ENCODE measurements at places on chromosomes 13 and 19.

- DNase-seq: no peak
Measured at GRCh38 chr19:19280561-19280960, 7.5 kb upstream of the TM6SF2 start.

DNA sequence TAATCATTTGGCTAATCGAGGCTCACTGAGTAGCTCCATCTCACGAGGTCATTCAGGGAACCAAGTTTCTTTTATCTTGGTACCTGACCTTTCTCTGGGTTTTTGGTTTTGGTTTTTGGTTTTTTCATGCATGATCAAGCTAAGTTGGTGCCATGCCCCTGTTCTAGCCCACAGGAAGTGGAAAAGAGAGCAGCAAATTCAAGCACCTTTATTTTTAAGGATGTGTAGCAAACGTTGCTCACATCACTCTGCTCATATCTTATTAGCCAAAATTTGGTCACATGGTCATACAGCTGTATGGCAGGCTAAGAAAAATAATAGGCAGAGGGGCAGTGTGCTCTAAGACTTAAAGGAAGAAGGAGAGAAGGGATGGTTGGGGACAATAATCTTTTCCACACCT is 593.5 kb downstream of the DIAPH3 start:
- DNase-seq: no peak

DNA sequence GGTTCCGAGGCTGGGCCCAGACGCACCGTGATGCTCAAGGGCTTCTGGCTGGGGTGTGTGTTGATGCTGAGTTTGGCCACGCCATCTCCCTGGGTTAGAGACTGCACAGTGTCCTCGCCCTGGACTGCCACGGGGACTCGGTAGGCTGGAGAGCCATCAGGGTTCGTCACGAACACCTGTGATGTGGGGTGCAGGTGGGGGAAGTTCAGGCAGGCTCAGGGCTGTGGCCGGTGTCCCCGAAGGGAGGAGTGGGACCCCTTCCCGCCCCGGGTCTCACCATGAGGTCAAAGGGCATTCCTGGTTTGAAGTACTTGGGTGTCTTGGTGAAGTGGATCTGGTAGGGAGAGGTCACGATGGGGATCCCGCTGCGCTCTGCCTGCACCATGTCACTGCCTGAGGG is 8.2 kb downstream of the C3 start:
- DNase-seq: no peak

DNA sequence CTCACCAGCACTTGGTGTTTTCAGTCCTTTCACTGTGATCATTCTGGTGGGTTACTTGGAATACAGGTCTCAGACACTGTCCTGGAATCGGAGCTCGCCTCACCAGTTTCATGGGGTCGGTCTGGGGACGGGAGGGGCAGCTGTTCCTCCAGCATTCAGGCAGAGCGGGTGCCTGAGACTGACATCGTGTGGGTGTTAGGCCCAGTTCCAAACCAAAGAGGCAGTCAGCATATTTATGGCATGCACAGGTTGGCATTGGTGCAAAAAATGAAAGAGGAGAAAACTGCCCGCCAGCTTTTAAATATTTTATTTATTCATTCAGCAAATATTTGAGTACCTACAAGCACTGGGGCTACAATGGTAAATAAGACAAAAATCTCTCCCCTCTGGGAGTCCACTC is 20.1 kb downstream of the PLEKHF1 start:
- no peak for DNase-seq

- DNase-seq: no peak
Measured at GRCh38 chr13:30846866-30847265, 59.2 kb upstream of the MEDAG start.

DNA sequence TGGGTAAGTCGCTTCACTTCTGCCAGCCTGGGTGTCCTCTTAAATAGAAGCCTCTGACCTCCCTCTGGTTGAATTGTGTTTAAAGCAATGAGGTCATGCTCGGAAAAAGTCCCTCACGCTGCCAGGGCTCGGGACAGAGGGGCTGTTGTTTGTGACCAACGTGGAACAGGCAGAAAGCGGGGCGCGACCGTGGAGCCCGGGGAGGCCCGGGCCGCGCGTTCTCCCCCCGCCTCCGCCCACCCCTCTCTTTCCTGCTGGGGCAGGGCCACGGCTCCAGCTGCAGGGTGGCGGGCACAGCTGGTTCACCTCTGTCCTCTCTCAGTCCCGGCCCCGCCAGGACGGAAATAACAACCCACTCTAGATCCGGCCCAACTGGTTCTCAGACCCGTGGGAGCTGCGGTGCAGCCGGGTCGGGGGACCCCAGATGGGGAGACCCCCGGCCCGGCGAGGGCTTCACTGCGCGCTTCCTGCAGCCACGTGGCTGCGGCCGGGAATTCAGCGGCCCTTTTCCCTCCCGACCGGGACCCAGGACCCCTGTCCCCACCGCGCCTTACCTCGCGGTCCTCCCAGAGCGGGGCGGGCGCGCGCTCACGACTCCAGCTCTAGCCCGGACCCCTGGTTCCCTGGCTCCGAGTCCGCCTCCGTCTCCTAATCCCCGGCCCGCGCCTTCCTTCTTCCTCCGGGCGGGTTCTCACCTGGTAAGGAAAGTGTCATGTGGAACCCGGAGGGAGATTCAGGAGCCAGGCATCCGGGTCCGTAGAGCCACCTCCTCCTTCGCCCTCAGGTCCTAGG is 1.9 kb downstream of the CDC42EP5 start:
- DNase-seq: no peak

DNA sequence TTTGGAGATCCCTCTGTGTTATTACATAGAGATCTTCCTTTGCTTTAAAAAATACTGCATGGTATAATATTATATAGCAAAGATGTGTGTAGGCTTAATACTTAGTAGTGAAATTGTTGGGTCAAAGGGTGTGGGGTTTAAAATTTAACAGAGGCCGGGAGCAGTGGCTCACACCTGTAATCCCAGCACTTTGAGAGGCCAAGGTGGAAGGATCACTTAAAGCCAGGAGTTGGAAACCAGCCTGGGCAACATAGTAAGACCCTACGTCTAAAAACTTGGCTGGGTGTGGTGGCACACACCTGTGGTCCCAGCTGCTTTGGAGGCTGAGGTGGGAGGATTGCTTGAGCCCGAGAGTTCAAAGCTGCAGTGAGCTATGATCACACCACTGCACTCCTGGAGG is 22.3 kb upstream of the CEBPA start:
- DNase-seq: no peak

- no peak for DNase-seq
Measured at GRCh38 chr13:44088991-44089413, 209.3 kb downstream of the LACC1 start.

DNA sequence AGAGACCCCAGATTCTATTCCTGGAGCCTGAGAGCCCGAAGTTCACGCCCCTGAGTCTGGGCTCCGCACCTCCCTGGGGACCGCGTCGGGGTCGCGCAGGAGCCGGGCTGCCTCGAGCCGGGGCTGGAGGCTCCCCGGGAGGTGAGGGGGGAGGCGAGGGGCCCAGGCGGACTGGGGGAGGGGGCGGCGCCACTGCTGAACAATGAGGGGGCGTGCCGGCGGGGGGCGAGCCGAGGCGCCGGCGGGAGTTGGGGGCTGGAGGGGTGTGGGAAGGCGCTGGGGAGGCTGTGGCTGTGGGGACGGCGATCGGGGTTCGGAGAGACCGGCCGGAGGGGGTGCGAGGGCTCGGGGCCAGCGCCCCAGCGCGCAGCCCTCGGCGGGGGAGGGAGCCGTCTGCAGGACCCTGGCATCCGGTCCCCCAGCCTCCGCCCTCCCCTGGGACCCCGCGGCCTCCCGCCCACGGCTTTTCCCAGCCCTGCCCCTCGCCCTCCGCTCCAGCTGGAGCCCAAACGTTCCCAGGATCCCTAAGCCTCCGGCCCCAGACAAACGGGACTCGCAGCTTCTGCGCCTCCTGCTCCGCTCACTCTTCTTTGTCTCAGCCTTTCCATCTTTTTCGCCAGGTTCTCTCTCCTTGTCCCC is 922 bp downstream of the PLEKHG2 start:
- DNase-seq: no peak

DNA sequence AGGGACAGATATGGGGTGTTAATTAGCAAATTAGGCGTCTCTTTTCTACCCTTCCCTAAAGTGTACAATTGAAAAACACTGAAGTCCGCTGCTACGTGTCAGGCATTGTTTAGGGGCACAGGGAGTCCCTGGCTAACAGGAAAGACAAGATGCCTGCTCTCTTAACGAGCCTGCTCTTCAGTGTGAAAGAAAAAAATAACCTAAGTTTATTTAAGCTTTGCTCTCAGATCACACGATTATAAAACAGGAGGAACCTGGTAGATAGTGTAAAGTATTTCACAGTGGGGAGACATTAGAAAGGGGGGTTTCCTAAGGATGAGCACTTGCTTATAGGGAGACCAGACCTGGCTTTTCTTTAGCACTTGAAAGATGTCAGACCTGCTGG is 38.7 kb downstream of the IGFL2 start:
- no peak for DNase-seq

DNA sequence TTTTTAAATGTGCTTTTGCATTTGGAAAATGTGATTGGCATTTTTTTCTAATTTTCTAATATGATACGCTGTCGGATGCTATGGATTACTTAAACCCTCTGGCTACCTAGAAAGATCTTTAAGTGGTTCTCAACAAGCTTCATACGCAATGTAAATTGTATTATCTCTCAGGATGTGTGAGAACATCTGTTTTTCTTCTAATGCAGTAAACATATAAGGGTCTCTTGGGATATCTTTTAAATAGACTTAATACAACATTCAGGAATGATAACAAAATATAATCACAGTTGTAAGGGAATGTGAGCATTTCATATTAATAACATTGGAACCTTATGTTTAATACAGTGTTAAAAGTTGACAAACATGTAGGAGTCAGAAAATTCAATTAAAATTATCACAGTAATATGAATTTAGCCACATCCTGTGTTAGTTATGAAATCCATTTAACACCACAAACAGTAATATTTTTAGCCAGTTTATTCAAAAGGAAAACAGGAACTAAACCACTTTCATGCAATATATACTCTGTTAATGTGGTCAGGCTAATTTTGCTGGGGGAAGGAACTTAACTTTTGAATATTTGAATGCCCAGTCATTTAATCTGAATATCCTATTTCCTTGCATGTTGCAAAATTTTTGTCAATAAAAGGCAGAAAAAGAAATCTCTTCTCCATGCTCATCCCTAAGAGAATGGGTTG is 15.0 kb upstream of the ALOX5AP start:
- DNase-seq: no peak

- no peak for DNase-seq
Measured at GRCh38 chr13:45015300-45015699, 26.0 kb downstream of the GPALPP1 start.

DNA sequence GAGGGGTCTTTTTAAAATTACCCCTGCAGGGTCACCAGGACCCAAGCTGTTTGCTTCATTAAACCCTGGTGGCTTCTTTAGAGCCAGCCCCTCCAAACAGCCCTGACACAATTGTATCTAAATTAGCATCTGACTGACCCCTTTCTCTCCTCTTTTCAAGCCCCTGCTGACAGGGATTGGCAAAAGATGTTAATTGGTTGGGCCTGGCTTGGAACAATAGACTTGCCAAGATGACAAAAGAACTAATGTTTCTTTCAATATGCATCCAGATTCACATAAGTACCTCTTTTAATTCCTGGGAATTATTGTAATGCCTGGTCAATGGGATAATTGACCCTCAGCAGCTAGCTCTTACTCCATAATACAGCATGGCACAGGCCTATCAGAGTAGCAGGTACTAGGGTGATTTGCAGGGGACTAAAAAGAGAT is 140.8 kb downstream of the SHISA2 start:
- no peak for DNase-seq

- no peak for DNase-seq
Measured at GRCh38 chr13:33150662-33151061, 134.4 kb downstream of the KL start.

- no peak for DNase-seq
Measured at GRCh38 chr13:57666131-57666953, 34.8 kb downstream of the PCDH17 start.

All from central memory CD4-positive, alpha-beta T cell (primary cell).